ENCODE measurements at places on chromosomes 12 and 14.

- no peak for DNase-seq
Measured at GRCh38 chr12:41905073-41905758, 239.5 kb downstream of the GXYLT1 start.

DNA sequence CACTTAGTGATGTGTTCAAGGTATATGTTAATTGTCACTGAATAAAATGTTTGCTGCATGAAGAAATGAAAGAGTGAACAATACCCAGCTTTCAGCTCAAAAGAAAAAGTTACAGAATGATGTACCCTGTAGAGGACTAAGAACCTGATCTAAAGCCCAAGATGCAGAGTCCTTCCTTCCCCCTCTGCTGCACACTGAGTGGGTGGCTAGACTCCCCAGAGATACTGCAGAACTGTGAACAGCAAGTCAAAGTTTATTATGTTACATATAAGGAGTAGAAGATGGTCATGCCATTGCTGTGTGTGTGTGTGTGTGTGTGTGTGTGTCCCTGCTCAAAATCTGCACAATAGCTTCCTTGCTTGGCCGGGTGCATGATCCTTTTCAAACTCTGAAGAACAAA is 83.9 kb downstream of the RPAP3 start:
- DNase-seq = no peak

- DNase-seq = no peak
Measured at GRCh38 chr14:56811593-56812363, 1.5 kb upstream of the OTX2 start.

- DNase-seq = no peak
Measured at GRCh38 chr12:31742891-31743290, 14.1 kb upstream of the AMN1 start.

DNA sequence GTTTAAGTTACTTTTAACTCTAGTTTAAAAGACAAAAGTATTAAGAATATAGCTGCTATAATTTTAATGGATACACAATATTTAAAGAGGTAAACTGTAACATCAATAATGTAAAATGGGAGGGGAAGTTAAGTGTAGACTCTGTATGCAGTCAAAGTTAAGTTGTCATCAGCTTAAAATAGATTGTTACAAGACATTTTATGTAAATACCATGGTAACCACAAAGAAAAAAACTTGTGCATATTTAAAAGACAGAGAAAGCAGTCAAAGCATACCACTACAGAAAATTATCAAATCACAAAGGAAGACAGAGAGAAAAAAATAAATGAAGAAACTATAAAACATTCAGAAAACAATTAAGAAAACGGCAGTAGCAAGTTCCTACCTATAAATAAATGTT is 73.3 kb downstream of the CEP128 start:
- no peak for DNase-seq

DNA sequence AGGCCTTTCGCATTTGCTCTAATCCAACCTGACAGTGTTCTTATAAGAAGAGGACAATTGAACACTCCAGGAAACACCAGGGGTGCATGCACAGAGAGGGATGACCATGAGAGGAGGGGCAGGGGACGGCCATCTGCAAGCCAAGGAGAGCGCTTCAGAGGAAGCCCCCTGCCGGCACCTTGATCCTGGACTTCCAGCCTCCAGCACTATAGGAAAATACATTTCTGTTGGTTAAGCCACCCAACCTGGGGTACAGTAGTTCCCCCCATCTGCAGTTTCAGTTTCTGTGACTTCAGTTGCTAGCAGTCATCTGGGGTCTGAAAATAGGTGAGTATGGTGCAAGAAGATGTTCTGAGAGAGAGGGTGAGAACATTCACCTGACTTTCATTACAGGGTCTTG is 64.7 kb downstream of the CLMN start:
- DNase-seq = no peak

DNA sequence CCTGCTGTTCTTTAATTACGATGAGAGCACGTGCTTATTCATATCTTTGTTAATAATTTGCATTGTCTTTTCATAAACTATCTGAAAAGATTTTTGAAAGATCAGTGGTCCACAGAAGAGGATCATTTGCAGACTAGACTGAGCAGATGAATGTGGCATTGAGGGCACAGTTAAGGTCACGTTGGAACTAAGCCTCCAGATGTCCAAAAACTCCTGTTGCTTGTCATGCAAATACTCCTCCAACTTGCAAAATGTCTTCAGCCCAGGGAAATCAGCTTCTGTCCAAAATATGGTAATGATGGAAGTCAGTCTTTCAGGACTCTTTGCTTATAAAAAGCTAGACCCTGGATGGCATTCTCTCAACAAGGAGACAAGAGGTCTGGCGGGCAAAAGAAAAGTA is 201.6 kb upstream of the TMEM260 start:
- no peak for DNase-seq

DNA sequence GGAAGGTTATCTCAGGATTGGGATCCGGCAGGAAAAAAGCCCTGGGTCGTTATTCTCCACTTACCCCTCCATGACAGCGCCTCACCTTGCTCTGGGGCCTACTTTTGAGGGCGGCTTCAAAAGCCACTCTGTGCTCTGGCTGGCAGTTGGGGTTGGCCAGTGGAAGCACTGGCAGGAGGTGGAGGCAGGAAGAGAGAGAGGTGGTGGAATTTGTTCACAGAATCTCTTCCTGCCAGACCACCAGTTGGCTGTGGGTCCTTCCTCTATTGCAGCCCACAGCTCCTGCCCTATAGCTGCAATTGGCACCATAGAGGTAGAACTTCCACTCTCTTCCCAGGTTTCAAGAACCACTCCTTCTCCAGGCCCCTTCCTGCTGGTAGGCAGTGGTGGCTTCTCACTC is 32.7 kb upstream of the SDR39U1 start:
- no peak for DNase-seq

GRCh38 chr12:50625029-50625925 is 120.5 kb downstream of the DIP2B start:
- no peak for DNase-seq

GRCh38 chr12:104090685-104091084 is 26.4 kb downstream of the HCFC2 start:
- no peak for DNase-seq

GRCh38 chr12:110354172-110354780 is 49.2 kb downstream of the ANAPC7 start:
- no peak for DNase-seq

- no peak for DNase-seq
Measured at GRCh38 chr14:67666750-67667449, 7.5 kb downstream of the VTI1B start.

DNA sequence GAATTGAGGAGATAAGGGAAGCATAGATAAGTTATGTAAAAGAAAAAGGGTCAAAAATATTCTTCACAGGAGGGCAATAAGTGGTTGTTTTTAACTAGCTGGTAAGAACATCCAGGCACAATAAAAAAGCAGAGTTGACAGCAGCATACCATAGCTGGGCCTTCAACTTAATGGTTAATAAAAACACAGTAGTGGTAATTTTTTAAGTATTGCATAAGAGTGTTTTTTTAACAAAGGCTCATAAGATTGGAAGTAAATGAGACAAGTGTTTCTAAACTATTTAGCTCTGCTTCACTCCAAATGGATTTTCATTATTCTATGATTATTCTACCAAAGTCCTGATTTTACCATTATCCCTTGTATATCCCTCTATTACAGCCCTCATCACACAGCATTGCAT is 140.1 kb upstream of the TSPAN8 start:
- DNase-seq = no peak

DNA sequence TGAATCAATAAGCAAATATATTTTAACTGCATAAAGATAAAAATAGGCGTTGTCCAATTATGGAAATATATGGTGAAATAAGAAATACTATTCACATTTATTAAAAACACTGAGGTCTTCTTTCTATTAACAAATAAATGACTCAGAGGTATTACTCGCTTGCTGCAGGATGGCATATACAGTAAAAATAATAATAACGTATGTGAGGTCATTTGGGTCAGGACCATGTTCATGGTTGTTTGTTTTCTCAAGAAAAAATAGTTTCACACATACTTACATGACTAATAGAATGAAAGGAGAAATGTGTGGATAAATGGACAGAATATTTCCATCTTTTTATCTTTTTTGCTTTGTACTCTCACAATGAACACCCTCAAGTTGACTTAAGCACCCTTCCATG is 46.5 kb upstream of the RTL1 start:
- DNase-seq = no peak

GRCh38 chr12:42585841-42586216 is 3.7 kb downstream of the PRICKLE1 start:
- DNase-seq = no peak

DNA sequence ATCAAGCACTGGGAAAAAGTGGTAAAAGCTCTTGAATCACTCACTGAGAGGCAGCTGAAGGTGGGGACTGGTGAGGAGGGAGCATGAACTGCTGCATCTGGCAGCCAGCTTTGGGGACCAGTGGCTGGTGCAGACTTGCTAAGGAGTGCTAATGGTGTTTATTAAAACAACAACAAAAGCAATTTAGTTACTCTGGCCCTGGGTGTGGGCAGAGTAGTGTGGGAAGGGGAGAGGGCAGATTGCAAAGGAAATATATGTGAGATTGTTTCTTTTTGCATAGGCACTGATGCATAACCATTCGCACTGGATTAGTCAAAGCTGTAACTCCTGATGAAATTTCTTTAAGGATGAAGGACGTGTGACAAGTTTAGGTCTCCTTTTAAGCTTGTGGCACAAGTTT is 8.1 kb downstream of the TXNRD1 start:
- no peak for DNase-seq

DNA sequence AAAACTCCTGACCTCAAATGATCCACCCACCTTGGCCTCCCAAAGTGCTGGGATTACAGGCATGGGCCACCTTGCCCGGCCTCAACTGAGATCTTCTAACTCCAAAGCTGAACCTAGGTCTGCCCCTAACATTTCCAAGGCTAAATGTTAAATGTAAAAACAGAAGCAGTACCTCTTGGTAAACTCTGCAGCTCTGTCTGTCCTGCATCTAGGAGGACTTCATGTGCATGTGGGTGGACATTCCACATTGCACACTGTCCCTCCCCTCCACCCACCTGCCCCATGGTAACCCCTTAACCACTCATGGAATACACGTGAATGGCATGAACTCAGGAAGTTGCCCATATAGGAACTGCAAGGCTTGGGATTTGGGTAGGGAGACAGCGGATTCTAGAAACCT is 33.1 kb downstream of the SNX6 start:
- DNase-seq = no peak

GRCh38 chr14:34383839-34384238 is 78.2 kb downstream of the SPTSSA start:
- no peak for DNase-seq

DNA sequence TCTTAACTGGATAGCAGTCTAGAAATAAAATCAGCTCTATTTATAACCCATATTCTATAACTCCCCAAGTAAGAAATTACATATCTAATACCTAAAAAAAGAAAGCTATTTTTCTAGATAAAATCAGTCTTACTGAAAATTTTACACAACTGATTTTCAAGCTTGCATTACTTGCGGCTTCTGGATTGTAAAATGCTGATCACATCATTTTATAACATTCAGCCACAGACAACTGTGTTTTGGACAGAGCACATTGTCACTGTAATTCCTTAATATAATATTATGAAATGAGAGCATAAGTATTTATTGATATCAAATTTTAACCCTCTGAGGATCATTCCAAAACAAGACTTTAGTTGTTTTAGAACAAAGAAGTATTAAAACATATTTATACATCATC is 78.5 kb upstream of the ARID2 start:
- no peak for DNase-seq

Measured in stimulated activated CD8-positive, alpha-beta memory T cell treated with anti-CD3 and anti-CD28 coated beads, Interleukin-2, amount 100 ng/mL, for 1 hour (primary cell).